ENCODE measurements at places on chromosomes 1 and 21.

- no peak for DNase-seq
These were observed 127.7 kb upstream of the HOOK1 start for GRCh38 chr1:59687081-59687480.

DNA sequence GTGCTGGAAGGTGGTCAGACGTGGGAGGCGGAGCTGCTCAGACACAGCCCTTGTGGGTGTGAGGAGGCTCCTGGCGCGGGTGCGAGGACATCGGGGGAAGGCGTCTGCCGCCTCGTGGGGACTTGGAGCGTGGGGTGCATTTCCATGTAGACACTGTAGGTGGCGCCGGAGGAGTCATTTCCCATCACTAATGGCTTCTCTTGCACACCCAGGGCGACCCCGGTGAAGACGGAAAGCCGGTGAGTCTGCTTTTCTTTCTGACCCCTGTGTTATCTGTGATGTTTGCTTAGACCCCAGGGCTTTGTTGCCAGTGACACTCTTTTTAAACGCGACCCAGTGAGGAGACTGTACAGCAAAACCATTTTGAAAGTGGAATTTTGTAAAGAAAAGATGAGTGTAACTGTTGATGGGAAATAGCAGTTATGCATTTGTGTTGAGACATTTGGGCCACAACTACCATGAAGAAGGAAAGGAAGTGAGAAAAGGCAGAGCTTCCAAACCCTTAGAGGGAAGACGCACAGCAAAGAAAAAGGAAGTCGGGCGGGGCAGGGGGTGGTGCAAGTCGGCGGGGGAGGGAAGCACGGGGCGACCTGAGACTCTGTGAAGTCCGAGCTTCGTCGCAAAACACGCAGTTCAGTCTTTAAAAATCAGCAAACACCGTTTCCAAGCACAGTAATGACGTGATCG is 64.0 kb downstream of the SLC19A1 start:
- DNase-seq, result peak; percentile 84

GRCh38 chr1:38221006-38221649 is 174.5 kb upstream of the POU3F1 start:
- DNase-seq, result peak; percentile 76

DNA sequence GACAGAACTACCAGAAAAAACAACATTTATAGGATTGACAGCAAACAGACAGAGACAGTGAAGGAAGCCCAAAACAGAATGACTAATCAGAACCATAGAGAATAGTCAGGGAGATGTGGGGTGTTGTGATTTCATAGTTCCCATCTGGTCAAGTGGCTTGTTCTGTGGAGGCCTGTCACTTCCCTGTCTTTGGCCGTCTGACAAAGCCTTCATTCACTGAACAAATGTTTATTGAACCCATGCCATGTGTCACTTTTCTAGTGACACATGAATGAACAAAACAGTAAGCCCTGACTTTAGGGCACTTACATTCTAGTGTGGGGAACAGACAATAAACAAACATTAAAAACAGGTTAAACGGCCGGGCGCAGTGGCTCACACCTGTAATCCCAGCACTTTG is 3.2 kb upstream of the SRRM1 start:
- DNase-seq, result no peak

DNA sequence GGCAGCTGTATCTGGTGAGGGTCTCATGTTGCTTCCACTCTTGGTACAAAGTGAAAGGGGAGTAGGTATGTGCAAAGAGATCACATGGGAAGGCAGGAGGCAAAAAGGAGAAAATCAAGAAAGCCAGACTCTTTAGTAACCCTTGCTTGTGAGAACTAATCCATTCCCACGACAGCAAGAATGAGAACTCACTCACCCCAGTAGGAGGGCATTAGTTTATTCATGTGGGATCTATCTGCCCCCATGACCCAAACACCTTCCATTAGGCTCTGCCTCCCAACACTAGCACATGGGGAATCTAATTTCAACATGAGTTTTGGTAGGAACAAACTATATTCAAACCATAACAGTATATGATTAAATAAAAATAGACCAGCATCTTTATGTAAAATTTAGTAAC is 57.6 kb downstream of the ZNHIT6 start:
- DNase-seq, result no peak

GRCh38 chr1:160548183-160548582 is 25.1 kb upstream of the SLAMF6 start:
- DNase-seq, result no peak
